ENCODE measurements at places on chromosomes 6 and 20.

GRCh38 chr6:96675597-96675996 lies 112.7 kb downstream of the FHL5 start:
- no peak for DNase-seq

DNA sequence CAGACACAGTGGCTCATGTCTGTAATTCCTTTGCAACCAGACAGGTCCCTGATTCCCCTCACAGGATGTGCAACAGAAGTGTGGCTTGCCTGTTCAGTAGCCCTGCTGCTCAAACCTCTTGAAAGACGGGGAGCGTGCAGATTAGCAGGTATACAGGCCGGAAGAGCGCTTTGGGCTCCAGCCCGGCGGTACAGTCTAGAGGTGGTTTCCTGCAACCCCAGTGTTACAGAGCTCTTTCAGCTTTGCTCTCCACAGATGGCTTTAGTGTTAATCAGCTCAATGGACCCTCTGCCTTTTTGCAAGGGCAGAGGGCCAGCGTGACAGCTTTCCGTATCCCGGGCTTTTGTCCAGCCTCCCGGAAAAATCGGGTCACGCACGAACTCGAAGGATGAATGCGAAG lies 67.2 kb upstream of the TNFRSF21 start:
- no peak for DNase-seq

- no peak for DNase-seq
Measured at GRCh38 chr6:39800034-39801032, 8.2 kb downstream of the DAAM2 start.

DNA sequence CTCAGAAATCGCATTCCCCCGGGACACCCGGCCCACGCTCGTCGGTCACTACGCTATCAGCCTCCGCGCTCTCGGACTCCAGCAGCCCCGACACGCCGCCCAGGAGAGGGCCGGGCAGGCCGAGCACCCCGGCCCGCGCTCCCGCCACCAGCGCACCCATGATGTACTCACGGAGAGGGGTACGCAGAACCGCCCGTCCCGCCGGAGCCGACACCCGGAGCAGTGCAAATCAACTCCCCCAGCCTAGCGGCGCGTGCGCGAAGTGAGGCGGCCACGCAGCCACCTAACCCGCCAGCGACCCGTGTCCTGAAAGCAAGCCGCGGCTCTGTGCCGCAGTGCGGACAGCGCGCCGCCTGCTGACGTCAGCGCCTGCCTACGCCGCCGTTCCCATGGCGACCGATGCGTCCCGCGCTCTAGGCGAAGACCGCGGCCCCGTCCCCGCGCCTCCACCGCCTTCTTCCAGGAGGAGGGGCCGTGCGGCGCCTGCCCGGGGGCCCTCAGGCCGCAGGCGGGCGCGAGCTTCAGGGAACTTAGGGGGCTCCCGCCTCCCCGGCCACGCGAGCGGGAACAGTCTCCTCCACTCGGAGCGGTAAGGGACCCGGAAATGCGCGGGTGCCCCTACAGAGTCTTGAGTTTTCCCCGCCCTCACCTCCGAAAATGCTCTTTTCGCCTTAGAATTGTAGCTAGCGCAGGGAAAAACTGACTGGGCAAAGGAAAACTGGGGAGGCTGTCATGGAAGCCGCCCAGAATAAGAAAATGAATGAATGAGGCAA lies at the start of gene AHI1:
Gene AHI1 (minus strand): TSS at position 329 of the 773 bp plus-strand sequence. CDS start 5,503 bp downstream, outside the sequence.
- DNase-seq = peak; percentile 88

GRCh38 chr6:151240036-151240685 lies 394 bp downstream of the AKAP12 start:
- DNase-seq = peak; percentile 69

GRCh38 chr20:25049261-25050060 lies 8.5 kb downstream of the ACSS1 start:
- no peak for DNase-seq

DNA sequence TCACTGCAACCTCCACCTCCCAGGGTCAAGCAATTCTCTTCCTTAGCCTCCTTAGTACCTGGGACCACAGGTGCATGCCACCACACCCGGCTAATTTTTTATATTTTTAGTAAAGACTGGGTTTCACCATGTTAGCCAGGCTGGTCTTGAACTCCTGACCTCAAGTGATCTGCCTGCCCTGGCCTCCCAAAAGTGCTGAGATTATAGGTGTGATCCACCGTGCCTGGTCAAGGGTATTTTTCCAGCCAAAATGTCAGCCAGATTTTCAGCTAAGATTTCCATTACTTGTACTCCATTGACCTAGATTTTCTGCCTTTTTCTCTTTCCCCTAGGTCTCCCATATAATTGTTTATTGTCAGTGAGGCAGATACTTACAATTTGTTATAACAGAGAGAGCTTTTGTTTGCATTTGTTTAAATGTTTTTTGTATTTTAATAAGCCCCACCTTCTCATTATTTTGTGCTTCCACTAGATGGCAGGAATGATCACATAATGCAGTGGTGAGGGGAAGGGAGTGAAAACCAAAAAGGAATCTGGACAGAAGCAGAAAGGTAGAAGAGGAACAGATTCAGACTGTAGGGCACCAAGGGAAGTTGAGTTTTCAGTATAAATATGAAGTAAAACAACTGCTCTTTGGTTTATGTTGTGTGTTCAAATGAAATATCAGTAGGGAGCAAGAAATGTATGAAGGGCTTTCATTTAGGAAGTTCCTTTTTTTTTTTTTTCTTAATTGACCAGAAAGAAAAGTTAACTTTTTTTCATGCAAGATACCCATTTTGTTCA lies 29.7 kb downstream of the RPF2 start:
- peak; percentile 62 for DNase-seq

DNA sequence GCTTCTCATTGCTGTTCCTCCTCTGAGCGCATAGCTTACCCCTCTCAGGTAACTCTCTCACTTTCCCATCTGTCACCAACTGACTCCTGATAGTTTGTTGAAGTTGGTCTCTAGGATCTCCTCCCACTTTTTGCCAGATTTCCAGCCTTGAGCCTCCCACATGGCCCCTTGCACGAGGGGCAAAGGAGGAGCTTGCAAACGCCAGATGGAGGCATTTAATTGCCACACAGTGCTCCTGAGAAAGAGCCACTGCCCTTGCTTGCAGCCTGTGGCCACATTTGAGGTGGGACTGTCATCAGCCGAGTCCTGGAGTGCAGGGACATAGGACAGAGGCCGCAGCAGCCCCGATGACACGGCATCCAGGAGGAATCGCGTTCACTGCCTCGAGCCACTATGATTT lies 348.7 kb downstream of the SMOC2 start:
- DNase-seq = no peak

DNA sequence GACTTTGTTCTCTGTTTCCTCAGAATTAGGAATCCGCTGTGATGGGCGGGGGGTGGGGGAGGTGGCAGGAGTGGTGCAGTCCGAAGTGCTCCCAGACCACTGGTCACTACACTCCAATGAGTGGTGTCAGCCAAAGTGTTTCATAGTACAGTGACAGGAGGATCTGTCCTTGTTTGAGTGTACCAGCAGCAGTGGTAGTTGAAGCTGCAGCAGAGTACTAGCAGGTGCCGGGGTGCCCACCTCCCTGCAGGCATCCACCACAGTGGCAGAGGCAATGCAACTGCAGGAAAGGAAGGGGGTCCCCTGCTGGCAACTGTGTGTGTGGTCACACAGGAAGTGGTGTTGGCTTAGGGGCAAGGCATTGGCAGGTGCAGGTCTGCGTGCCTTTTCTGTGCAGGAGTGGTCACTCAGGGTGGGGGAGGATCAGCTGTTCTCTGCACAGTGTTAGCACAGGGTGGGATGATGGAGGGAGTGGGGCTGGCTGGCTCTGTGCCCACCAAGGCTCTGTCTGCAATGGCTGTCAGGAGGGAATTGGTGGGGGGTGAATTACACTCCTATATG lies 9.7 kb downstream of the HLA-DOB start:
- DNase-seq = no peak

GRCh38 chr6:7697820-7698623 lies 27.9 kb upstream of the BMP6 start:
- peak; percentile 13 for DNase-seq

GRCh38 chr6:155377061-155377460 lies 62.8 kb upstream of the TFB1M start:
- DNase-seq = no peak

- DNase-seq = no peak
Measured at GRCh38 chr6:82330171-82330804, 33.3 kb upstream of the TPBG start.

DNA sequence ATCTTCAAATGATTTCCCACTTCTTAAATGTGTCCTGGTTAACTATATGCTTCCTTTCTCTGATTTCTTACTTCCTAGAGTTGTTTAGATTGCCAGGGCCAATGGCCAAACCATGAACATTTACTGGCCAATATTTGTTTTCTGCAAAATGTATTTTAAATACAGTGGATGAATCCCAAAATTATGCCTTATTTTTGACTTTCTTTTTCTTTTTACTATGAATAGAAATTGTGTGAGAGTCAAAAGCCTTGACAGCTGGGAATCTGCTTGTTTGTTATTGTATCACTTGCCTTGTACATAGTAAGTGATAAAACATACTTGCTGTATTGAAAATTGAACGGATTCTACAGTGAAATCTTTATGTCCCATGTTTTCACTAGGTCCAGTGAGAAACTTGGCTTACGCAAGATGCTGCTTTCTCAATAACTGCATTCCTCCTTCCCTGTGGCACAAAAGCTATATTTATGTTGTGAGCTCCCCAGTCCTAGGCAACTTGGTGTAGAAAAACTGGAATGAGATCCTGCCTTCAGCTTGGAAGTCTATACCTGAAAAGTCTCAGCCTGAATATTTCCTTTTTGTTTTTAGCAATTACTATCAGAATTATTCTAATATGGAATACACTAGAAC lies 295.2 kb downstream of the EPHA7 start:
- DNase-seq = no peak

DNA sequence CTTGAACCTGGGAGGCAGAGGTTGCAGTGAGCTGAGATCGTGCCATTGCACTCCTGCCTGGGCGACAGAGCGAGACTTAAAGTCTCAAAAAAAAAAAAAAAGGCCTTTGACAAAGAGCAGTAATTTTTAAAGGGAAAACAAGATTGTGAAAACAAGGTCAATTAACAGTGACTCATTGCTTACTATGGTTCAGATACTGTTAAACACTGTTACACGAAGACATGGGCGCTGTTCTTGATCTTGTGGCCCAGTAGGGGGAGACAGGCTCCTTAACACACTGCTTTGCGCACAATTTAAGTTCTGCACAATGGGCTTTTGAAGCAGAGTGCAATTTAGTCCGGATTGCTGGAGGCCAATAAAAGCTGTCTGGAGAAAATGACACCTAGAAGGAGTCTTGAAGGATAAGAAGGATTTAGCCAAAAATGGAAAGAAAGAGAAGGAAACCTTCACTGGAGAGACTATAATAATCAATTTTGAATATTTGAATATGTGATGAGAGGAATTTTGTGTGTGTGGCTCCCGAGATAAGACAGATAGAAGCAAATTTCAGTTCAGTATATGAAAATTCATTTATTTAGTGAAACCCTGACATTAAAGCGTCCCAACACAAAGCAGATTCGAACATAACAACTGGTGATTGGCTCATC lies 6.0 kb upstream of the LATS1 start:
- DNase-seq = peak; percentile 42

DNA sequence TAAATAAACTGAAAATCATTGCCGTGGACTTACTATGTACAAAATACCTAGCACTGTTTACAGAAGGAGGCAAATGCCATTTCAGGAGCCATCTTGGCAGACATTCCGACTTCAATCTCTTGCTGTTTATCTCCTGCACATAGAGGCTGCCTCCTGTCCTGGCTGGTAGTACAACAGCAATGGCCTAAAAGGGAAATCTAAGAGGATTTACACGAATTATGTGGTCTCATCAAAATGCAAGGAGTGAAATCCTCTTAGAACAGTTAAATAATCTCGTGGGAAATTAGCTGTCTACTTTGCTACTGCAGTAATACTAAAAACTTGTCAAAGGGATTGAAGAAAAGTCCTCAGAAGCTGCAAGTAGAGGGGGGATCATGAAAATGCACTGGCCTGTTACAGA lies 82.2 kb upstream of the SLC2A12 start:
- DNase-seq = no peak

DNA sequence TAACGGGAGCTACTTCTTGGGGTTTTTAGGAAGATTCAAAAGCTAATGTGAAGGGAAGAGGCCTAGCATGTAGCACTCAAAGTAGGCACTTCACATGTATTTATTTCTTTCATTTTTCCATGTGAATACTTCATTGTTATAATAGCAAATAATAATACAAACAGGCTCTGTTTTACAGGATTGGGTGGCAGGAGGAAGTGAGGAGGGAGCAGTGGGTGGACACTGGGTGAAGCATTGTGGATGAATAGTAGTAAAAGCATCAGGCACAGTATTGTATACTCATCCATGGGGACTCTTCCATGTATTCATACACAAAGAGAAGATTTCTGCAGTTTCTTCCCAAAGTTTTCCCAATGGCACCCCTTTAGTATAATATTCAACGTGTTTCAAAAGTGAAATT lies 38.4 kb upstream of the SNRPB2 start:
- DNase-seq = no peak

GRCh38 chr20:9838378-9839295 lies at the start of gene PAK5:
Gene PAK5, minus strand, starts transcription at chr20:9839076. Its CDS starts 194,748 bp downstream, at chr20:9644328.
- DNase-seq = peak; percentile 5

- no peak for DNase-seq
Measured at GRCh38 chr20:15930311-15931305, 642.6 kb downstream of the KIF16B start.

- DNase-seq = no peak
Measured at GRCh38 chr6:70222439-70222749, 80.5 kb downstream of the COL9A1 start.

- DNase-seq = no peak
Measured at GRCh38 chr6:144722154-144722737, 437.1 kb downstream of the UTRN start.

- peak; percentile 87 for DNase-seq
Measured at GRCh38 chr20:46438156-46438750, 31.8 kb upstream of the ELMO2 start.

DNA sequence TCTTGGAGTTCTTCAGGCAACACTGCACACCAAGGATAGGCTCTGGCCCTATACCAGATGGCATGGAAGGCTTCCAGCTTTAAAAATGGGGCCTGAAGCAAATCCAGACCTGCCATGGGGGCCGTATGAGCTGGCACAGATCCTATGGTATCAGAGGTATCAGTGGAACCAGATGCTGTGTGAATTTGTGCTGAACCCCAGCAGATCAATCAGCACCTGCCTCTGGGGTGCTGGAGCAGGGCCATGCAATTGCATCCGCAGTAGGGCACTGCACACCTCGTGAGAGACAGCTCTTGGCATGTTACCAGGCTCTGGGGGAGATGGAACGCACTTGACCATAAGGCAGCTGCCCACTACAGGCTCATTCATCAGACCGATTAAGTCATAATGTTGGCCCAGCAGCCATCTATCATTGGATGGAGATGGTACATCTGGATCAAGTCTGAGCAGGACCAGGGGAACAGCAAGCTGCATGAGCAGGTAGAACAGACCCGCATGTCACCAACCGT lies 221.5 kb downstream of the MYLK4 start:
- DNase-seq = no peak

GRCh38 chr6:4806337-4806725 lies 30.1 kb downstream of the CDYL start:
- DNase-seq = no peak

- DNase-seq = peak; percentile 30
Measured at GRCh38 chr6:35552285-35552917, 39.7 kb upstream of the TULP1 start.

GRCh38 chr6:1363729-1364572 lies 25.4 kb upstream of the FOXF2 start:
- DNase-seq = no peak
